Effector CD4-positive, alpha-beta T cell (primary cell): ENCODE measurements at places on chromosomes 7 and 10.

GRCh38 chr7:5780801-5781496 lies 514 bp downstream of the RNF216 start:
- DNase-seq = peak; percentile 8

GRCh38 chr10:70914316-70914864 lies 26.0 kb upstream of the PCBD1 start:
- no peak for DNase-seq

- no peak for DNase-seq
Observed at GRCh38 chr7:86643561-86644281, at the start of gene GRM3. Gene GRM3, plus strand, starts transcription at chr7:86643909. Its CDS starts 121,237 bp downstream, at chr7:86765146.

- no peak for DNase-seq
Observed at GRCh38 chr7:121109145-121109544, 120.6 kb downstream of the CPED1 start.

- DNase-seq = no peak
Observed at GRCh38 chr7:57354679-57355338, 95.2 kb upstream of the ZNF716 start.
